ENCODE measurements at places on chromosomes 11 and 22. TPM values are rescaled to one million over a fixed set of nuclear protein-coding genes. Genes with fewer than 3 reads are reported as not detected.

- no peaks in the 10 kb centered on the region for H3K27me3 ChIP-seq
- no peaks in the 10 kb centered on the region for H3K36me3 ChIP-seq
- H3K4me3 ChIP-seq = no peak overlapping the region
- DNase-seq = no peak
Measured at GRCh38 chr22:20260071-20260765, 7.9 kb downstream of the RTN4R start.

DNA sequence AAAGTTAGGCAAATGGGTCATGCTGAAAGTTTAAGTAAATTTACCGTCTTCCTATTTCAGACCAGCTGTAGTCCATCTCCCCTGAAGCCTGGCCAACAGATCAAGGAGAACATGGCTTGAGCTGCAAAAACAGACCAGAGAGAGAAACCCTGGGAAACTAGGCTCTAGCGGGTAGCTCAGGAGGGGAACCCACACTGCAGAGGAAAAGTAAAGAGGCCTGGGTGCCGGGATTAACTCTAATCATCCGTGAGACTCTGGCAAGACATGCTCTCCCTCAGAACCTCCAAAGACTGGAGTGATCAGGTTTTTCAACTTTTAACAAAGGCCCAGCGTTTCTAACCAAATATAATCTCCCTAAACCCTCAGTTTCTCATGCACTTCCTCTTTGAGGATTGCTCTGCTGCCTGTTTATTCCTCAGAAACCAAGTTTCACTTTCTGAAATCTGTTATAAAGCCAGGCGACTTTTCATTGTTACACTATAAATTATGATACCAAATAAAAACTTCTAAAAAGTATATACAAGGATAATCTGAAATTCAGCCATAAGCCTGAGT lies 67.5 kb downstream of the GAB2 start:
- H3K36me3 ChIP-seq = no peaks in the 10 kb centered on the region
- no peaks in the 10 kb centered on the region for H3K27me3 ChIP-seq
- peak overlapping the region; percentile 20 for H3K4me3 ChIP-seq
- H3K27ac ChIP-seq = peak overlapping the region; percentile 38

DNA sequence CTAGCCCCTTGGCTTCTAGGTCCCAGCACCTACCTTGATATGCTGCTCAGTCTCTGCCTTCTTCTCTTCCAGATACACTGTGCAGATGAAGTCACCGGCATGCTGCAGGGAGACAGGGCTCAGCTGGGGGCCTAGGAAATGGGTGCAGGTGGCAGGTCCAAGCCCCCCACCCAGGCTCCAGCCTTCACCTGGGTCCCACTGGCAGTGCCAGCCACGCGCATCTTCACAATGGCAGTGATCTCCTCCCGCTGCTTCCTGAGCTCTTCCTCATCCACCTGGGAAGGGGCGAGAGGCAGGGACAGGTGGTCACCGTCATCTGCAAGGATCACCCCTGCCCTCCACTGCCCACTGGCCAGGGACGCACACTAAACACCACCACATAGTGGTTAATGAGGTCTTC lies 21.1 kb upstream of the PDE2A start:
- H3K27ac ChIP-seq = no peak overlapping the region
- no peaks in the 10 kb centered on the region for H3K4me1 ChIP-seq
- H3K36me3 ChIP-seq = peaks cover 100% of the 10 kb centered on the region
- no peaks in the 10 kb centered on the region for H3K27me3 ChIP-seq

- H3K27ac ChIP-seq = no peak overlapping the region
- no peak overlapping the region for H3K4me3 ChIP-seq
- H3K27me3 ChIP-seq = no peaks in the 10 kb centered on the region
- no peaks in the 10 kb centered on the region for H3K4me1 ChIP-seq
- no peak for DNase-seq
Measured at GRCh38 chr11:35003186-35003585, 86.8 kb downstream of the PDHX start.

- peak overlapping the region; percentile 90 for H3K4me3 ChIP-seq
- H3K4me1 ChIP-seq = peaks cover 19% of the 10 kb centered on the region
- DNase-seq = peak; percentile 63
- peak overlapping the region; percentile 93 for H3K27ac ChIP-seq
- H3K36me3 ChIP-seq = peaks cover 60% of the 10 kb centered on the region
Measured at GRCh38 chr22:20116376-20116950, 559 bp downstream of the RANBP1 start.

GRCh38 chr22:25972397-25972796 lies 196.9 kb upstream of the SEZ6L start:
- no peak for DNase-seq
- H3K4me3 ChIP-seq = no peak overlapping the region
- H3K4me1 ChIP-seq = no peaks in the 10 kb centered on the region

- H3K4me1 ChIP-seq = no peaks in the 10 kb centered on the region
- peak overlapping the region; percentile 11 for H3K4me3 ChIP-seq
- no peaks in the 10 kb centered on the region for H3K36me3 ChIP-seq
- no peak for DNase-seq
- H3K27ac ChIP-seq = peak overlapping the region; percentile 75
- H3K27me3 ChIP-seq = no peaks in the 10 kb centered on the region
Measured at GRCh38 chr22:32354360-32355351, 3.0 kb upstream of the RFPL3 start.

DNA sequence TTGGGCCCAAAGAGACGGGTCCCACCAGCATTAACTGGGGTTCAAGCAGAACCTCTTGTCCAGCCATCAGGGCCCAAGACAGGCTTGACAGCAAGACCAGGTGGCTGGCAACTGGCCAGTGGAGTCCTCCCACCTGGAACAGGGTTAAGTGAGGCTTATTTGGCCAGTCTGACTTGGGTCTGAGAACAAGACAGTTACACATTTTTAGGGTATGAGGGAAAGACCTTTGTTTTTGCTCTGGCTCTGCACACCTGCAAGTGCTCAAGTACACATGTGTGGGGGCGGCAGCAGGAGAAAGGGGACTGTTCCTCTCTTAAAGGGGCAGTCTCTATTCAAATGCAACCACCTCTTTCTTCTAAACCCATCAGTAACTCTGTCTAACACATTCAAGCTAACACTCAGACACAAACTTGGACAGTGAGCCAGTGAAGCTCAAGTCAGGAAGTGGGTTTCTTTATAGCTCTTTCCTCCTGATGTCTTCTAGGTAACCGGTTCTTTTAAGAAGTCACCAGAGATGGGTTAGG lies 116.2 kb downstream of the ETS1 start:
- no peak overlapping the region for H3K4me3 ChIP-seq
- H3K36me3 ChIP-seq = no peaks in the 10 kb centered on the region
- H3K27me3 ChIP-seq = no peaks in the 10 kb centered on the region
- H3K27ac ChIP-seq = peak overlapping the region; percentile 10
- no peak for DNase-seq
- H3K4me1 ChIP-seq = peaks cover 28% of the 10 kb centered on the region

The DDIAS gene
- 1.1 TPM for total RNA-seq

DNA sequence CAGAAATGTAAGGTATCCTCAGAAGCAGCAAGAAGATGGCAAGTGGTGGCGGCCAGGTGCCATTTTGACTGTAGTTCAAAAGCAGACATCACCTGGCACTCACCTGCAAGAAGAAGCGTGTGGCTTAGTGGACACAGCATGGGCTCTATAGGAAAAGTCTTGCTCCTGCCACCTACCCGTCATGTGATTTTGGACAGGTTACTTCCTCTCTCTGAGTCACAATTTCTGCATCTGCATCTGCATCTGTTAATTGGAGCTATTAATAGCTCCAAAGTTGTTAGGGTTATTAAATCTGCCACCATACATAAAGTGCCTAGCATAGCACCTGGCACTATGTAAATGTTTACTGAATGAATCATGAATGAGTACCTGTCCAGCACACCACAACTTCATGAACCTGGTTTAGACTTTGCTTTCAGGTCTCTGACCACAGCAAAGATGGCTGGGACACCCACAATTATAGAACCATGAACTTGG lies 16.8 kb downstream of the RAB30 start:
- H3K27ac ChIP-seq = peak overlapping the region; percentile 3
- H3K36me3 ChIP-seq = no peaks in the 10 kb centered on the region
- peaks cover 19% of the 10 kb centered on the region for H3K4me1 ChIP-seq
- H3K4me3 ChIP-seq = no peak overlapping the region
- H3K27me3 ChIP-seq = no peaks in the 10 kb centered on the region

- no peak for DNase-seq
- no peaks in the 10 kb centered on the region for H3K27me3 ChIP-seq
- H3K4me1 ChIP-seq = no peaks in the 10 kb centered on the region
- H3K27ac ChIP-seq = no peak overlapping the region
- H3K4me3 ChIP-seq = no peak overlapping the region
Measured at GRCh38 chr11:117458275-117459122, 130.8 kb downstream of the CEP164 start.

The BRSK2 gene
- 1.1 TPM for total RNA-seq

GRCh38 chr11:111422494-111423249 lies 43.6 kb upstream of the POU2AF1 start:
- H3K27me3 ChIP-seq = no peaks in the 10 kb centered on the region
- DNase-seq = peak; percentile 53
- H3K36me3 ChIP-seq = no peaks in the 10 kb centered on the region
- no peak overlapping the region for H3K27ac ChIP-seq
- no peak overlapping the region for H3K4me3 ChIP-seq
- no peaks in the 10 kb centered on the region for H3K4me1 ChIP-seq

- H3K4me3 ChIP-seq = no peak overlapping the region
- no peaks in the 10 kb centered on the region for H3K27me3 ChIP-seq
- peak; percentile 29 for DNase-seq
- H3K27ac ChIP-seq = no peak overlapping the region
- H3K36me3 ChIP-seq = no peaks in the 10 kb centered on the region
- H3K4me1 ChIP-seq = no peaks in the 10 kb centered on the region
Measured at GRCh38 chr11:100575860-100576717, 111.0 kb upstream of the ARHGAP42 start.

DNA sequence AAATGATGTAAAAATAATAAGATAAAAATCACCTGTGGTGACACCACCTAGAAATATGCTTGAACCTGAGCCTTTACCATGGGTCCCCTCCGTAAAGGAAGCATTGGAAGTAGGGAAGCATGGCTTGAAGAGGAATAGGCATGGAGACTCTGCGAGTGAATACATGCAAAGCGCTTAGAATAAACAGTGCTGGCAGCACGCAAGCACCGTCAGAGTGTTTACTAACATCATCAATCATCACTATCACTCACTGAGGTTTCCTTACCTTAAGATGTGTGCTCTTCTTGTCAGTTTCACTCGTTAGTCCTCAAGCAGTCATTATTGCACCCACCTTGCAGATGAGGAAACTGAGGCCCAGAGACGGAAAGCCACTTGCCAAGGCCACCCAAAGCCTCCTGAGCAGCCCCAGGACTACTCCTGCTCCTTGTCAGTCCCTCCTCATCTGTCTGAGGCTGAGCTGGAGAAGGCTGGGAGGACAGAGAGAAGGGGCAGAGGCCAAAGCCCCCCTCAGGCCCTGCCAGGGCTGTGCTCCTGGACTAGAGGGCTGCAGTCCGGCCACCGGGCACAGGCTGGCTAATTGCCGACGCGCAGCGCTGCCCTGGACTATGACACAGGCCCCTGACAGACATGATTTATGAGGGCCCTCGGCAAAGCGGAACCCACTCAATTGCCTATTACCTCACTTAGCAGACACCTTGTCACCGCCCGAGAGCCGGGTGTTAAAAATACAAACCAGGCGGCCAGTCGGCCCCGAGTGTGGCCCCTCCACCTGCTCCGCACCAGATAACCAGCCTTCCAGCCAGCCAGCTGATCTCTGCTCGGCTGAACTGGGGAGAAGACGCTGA lies 168.9 kb downstream of the MN1 start:
- no peak overlapping the region for H3K4me3 ChIP-seq
- no peaks in the 10 kb centered on the region for H3K27me3 ChIP-seq
- no peak overlapping the region for H3K27ac ChIP-seq
- H3K4me1 ChIP-seq = no peaks in the 10 kb centered on the region
- no peak for DNase-seq

The CD6 gene
- total RNA-seq = 3.3 TPM

DNA sequence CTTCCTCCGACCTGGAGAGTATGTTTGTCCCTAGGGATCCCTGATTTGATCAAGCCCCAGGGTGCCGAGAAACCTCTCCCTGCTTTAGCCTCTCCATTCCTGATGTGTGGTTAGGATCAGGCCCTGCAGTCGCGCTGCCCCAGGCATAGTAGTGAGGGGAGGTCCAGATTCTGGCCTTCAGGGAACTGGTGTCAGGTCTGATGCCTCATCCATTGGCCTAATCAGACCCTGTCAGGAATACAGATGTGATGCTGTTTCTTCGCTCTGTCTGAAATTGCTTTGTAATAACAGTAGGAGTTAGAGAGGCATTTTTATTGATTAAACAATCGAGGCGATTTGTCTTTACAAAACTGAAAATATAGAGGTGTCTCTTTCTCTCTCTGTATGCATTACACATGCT lies 75.2 kb downstream of the GRIK4 start:
- H3K27ac ChIP-seq = no peak overlapping the region
- no peak overlapping the region for H3K4me3 ChIP-seq
- no peaks in the 10 kb centered on the region for H3K4me1 ChIP-seq
- DNase-seq = no peak
- H3K27me3 ChIP-seq = no peaks in the 10 kb centered on the region

- no peak overlapping the region for H3K4me3 ChIP-seq
- DNase-seq = no peak
- peaks cover 71% of the 10 kb centered on the region for H3K27me3 ChIP-seq
Measured at GRCh38 chr22:19767427-19768341, 7.1 kb downstream of the TBX1 start.

The PTDSS2 gene
- 30.4 TPM for total RNA-seq

DNA sequence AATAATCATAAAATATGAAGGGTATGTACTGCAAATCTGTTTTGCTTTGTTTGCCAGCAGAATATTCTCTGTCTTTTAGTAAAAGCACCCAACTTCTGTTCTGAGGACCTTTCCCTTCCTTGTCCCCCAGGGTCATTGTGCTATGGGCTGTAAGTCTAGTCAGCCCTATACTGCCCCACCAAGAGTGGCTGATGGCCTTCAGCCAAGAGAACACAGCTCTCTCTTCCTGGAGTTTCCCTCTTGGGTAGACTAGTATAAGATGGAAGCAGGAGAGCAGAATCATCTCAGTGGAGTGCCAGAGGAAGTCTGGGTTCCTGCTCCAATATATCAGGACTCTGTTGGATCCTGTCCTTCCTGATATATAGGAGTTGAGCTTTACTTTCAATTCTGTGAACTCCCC lies 29.0 kb downstream of the MMP13 start:
- DNase-seq = no peak
- no peak overlapping the region for H3K27ac ChIP-seq
- H3K4me1 ChIP-seq = peaks cover 8% of the 10 kb centered on the region

DNA sequence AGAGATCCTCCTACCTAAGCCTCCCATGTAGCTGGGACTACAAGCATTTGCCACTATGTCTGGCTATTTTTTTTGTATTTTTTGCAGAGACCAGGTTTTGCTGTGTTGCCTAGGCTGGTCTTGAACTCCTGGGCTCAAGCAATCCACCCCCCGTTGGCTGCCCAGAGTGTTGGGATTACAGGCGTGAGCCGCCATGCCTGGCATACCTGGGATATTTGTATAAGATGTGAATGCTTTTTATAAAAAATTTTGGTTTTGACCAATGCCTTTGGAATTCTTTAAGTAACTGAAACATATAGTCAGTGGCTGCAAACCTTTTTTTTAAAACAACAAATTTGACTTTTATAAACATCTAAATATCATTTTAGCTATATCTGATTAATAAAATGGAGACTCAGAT lies 42.4 kb downstream of the ADAMTS8 start:
- no peaks in the 10 kb centered on the region for H3K27me3 ChIP-seq
- DNase-seq = no peak
- H3K36me3 ChIP-seq = no peaks in the 10 kb centered on the region

The SCN3B gene
- 0.36 TPM for total RNA-seq

GRCh38 chr11:115965767-115966504 lies 461.7 kb upstream of the CADM1 start:
- H3K27ac ChIP-seq = no peak overlapping the region
- H3K36me3 ChIP-seq = no peaks in the 10 kb centered on the region
- DNase-seq = no peak
- H3K4me1 ChIP-seq = no peaks in the 10 kb centered on the region

All from adrenal gland (tissue), 19 donors.